Stimulated activated CD8-positive, alpha-beta memory T cell treated with anti-CD3 and anti-CD28 coated beads, Interleukin-15, amount 100 ng/mL, for 1 hour (primary cell): ENCODE measurements at places on chromosomes 2 and 18.
A peak's percentile ranks its signal among the peaks of the same experiment; 100 is the strongest.

DNA sequence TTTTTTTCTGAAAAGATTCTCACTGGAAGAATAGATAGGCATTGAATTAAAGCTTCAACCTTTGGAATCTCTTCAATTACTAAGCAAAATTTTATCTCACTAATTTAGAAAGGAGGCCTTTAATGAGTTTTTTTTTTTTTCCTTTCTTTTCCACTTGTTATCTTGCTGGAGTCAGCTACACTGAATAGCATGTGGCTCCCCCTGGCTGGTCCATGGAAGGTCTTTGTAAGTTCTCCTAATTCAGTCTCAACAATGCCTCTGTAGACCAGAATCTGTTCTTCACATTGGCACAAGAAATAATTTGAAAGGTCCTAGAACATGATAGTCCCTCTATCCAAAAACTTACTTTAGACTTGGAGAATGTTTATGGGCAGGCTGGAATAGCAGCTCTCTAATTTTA lies 24.2 kb upstream of the SCN1A start:
- DNase-seq = no peak

GRCh38 chr18:11741505-11742145 lies 52.6 kb downstream of the GNAL start:
- no peak for DNase-seq

GRCh38 chr2:72137498-72138010 lies 10.1 kb downstream of the CYP26B1 start:
- DNase-seq = peak; percentile 53

GRCh38 chr2:159165048-159165447 lies 121.5 kb downstream of the WDSUB1 start:
- no peak for DNase-seq

DNA sequence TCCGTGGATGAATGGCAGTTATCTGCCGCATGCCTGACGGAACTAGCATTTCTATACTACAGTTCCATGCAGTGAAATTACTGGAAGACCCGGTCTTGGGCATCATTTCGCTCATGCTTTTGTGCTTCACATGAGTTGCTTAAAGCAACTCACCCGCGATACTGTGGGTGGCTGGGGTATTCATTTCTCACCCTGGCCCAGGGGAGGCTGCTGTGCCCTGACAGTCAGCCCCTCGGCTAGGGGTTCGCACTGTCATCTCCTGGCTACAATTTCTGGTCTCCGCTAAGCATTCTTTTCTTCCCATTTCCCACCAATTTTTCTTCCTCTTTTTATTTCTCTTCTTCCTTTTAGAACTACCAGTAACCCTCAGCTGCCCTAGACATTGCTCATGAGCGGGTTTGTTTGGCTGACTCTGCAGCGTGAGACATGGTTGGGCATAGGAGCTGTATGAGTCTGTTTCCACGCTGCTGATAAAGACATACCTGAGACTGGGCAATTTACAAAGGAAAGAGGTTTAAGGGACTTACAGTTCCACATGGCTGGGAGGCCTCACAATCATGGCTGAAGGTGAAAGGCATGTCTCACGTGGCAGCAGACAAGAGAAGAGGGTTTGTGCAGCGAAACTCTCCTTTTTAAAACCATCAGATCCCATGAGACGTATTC lies 16.5 kb upstream of the CNDP2 start:
- DNase-seq = no peak

DNA sequence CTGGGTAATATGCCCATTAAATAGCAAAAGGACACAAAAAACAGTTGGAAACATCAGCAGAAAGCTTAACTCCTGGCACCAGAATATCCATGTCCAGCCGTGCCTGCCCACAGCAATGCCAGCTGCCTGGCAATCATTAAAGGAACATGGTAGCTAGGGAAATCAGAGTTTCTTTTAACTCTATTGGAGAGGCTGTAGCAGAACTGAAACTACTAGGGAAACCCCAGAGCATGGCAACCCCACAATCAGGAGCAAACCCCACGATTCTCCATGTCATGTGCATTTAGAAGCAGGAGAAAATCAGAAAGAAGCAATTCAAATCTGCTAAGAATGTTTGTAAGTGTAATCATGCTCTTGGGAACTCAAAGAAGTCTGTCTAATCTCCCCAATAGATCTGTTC lies 409.0 kb upstream of the SMIM21 start:
- no peak for DNase-seq

- DNase-seq = no peak
Observed at GRCh38 chr2:181959508-181959907, 26.1 kb upstream of the PPP1R1C start.

DNA sequence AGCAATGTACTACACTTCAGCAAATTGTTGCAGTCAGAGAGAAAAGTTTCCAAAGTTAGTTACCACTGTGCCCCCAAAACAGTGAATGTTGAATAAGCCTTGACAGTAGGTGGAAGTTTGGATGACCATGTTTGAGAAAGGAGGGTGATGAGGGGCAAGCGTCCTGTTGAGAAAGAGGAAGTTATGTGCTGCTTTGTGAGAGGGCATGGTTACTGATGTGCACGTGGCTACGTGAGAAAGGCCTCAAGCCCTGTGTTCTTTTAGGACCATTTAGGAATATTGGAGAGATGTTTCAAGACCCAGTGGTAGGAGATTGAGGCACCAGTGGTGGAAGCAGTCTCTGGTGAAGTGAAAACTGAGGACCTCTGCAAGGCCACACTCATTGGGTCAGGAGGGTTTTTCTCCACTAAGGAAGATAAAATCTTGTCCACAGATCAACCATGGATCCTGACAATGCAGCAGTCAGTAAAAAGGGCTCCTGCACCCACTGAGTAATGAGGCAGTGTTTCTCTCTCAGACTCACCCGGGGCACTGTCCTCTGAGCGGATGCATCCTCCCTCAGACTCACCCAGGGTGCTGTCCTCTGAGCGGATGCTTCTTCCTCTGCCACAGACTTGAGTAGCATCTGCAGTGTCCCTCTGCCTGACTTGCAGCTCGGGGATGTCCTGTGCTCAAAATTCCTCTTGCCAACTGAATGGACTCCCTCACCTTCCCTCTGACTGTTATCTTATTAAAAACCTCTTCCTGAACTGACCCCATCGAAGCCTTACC lies 34.7 kb upstream of the ACTR3 start:
- DNase-seq = no peak

GRCh38 chr2:190190507-190191162 lies 128.1 kb upstream of the MSTN start:
- DNase-seq = no peak

- DNase-seq = no peak
Observed at GRCh38 chr18:51195086-51195450, 2.4 kb downstream of the MEX3C start.

DNA sequence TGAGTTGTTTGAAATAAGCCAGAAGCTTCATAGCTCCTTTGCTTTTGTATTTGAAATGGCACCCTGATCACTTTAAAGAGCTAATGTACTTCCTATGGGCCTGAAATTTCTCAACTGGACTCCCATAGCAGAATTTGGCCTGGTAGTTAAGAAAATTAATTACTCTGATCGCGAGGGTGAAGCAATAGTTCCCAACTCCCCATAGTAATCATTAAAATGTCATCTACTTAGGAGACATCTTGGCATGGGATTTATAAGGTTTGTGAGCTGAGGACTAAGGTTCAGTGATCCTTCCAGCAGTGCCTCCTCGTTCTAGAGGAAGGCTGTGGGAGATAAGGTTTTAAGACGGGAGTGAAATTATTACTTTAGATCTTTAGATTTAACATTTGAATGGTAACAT lies 581.0 kb downstream of the ARHGAP15 start:
- no peak for DNase-seq

- DNase-seq = peak; percentile 79
Observed at GRCh38 chr2:96531872-96532505, 4.6 kb upstream of the ARID5A start.

DNA sequence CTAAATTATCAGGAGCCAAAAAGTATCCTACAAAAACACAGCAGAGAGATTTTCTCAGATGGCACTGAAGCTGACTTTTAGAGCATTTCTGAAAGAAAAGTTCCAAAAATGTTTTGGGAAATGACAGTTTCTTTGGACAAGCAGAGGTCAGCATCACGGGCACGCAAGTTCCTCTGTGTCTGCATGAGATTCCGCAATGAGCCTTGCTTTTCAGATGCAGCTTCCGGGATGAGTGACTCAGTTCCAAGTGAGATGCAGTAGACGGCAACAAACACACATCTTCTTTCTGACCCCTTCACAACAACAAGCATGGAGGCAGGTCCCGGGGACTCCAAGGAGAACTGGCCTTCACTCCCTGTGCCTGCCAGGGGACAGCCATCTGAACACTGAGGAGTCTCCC lies 76.6 kb downstream of the EIPR1 start:
- DNase-seq = no peak

- no peak for DNase-seq
Observed at GRCh38 chr2:120429586-120430500, 83.9 kb downstream of the INHBB start.

- DNase-seq = no peak
Observed at GRCh38 chr2:147660680-147661079, 184.1 kb upstream of the ACVR2A start.

GRCh38 chr18:54032412-54032811 lies 192.1 kb downstream of the MBD2 start:
- DNase-seq = no peak

GRCh38 chr2:173751245-173751975 lies 213.8 kb downstream of the SP3 start:
- no peak for DNase-seq

DNA sequence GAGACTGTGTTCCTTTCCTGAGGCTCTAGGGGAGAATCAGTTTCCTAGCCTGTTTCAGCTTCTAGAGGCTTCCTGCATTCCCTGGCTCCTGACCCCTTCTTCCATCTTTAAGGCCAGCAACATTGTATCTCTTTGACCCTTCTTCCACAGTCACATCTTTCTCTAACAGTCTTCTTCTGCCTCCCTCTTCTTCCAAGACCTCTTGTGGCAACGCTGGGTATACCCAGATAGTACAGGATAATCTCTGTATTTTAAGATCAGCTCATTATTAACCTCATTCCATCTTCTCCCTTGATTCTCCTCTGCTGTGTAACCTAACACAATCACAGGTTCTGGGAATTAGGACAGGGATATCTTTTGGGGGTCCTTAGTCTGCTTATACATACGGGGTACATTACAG lies 8.9 kb upstream of the MYL12A start:
- no peak for DNase-seq

- no peak for DNase-seq
Observed at GRCh38 chr18:3914833-3915610, 465.1 kb downstream of the TGIF1 start.

GRCh38 chr2:51247252-51247805 lies 215.4 kb upstream of the NRXN1 start:
- no peak for DNase-seq

- DNase-seq = no peak
Observed at GRCh38 chr2:199471443-199472057, 13.8 kb upstream of the SATB2 start.

GRCh38 chr2:172200495-172201085 lies 97.9 kb upstream of the DLX2 start:
- no peak for DNase-seq

- DNase-seq = no peak
Observed at GRCh38 chr2:199440118-199440517, 17.6 kb downstream of the SATB2 start.

GRCh38 chr2:138512672-138513071 lies 11.1 kb downstream of the SPOPL start:
- no peak for DNase-seq

DNA sequence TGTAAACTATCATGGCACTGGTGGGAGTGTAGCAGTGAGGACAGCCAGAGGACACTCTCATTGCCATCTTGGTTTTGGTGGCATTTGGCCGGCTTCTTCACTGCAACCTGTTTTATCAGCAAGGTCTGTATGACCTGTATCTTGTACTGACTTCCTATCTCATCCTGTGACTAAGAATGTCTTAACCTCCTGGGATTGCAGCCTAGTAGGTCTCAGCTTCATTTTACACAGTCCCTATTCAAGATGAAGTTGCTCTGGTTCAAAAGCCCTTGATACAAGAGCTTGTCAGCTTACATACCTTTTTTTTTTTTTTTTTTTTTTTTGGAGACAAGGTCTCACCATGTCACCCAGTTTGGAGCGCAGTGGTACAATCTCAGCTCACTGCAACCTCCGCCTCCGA lies 110.9 kb downstream of the METTL8 start:
- DNase-seq = no peak

- DNase-seq = peak; percentile 52
Observed at GRCh38 chr2:30239308-30239985, 8.1 kb downstream of the LBH start.

- no peak for DNase-seq
Observed at GRCh38 chr2:95272299-95272751, 1.9 kb upstream of the PROM2 start.

GRCh38 chr2:112692495-112692911 lies 28.3 kb upstream of the NT5DC4 start:
- no peak for DNase-seq

DNA sequence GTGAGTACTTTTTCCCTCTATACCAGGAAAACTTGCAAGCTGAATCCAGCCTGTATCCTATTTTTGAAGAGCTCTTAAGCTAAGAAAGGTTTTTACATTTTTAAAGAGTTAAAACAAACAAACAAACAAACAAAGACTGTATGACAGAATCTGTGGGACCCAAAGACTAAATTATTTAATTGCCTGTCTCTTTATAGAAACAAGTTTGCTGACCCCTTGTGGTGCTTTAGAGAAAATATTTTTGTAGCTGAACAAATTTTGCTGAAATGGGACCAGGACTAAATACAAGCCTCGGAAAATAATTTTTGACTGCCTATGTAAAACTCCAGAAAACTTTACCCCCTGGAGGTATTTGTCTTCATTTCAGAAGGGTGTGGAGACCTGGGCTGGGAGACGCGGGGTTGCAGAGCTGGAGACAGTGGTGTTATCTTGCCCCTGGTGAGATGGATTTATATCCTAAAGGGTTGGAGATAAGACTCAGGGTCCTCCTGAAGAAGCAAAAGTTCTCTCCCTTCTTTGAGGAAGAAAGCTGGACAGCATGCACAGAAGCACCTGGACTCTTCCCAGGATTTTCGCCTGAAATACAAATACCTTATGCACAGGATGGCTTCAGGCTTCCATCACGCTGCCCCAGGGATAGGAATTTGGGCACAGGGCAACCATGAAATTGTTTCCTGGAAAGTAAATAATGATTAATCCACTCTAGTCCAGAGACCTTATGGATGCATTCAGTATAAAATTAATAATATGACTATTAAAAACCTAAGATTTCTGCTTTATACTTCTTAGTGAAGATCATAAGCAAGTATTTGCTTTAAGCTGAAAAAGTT lies 54.3 kb downstream of the TMX3 start:
- DNase-seq = no peak
